ENCODE measurements at places on chromosomes 4 and X.

GRCh38 chr4:82611982-82612381 lies 50.2 kb upstream of the TMEM150C start:
- no peak for DNase-seq

DNA sequence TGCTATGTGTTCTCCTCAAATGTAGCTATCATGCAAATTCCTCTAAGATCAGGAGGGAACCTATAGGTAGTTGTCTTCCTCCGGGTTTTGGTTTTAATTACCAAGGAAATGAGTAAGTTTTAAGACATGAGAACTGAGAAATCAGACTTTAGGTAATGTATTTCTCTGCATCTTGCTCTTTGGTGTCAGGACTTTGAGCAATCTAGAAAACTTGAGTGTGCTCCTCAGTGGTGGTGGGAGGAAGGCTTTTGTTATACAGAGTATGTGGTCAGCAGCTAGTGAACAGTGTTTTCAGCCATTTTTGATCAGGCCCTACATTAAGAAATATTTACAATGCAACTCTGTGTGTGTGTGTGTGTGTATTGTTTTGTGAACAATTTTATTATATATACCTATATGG lies 224.1 kb downstream of the KLHL13 start:
- no peak for DNase-seq

- DNase-seq, result no peak
Measured at GRCh38 chrX:136781180-136781797, 557 bp upstream of the ARHGEF6 start.

DNA sequence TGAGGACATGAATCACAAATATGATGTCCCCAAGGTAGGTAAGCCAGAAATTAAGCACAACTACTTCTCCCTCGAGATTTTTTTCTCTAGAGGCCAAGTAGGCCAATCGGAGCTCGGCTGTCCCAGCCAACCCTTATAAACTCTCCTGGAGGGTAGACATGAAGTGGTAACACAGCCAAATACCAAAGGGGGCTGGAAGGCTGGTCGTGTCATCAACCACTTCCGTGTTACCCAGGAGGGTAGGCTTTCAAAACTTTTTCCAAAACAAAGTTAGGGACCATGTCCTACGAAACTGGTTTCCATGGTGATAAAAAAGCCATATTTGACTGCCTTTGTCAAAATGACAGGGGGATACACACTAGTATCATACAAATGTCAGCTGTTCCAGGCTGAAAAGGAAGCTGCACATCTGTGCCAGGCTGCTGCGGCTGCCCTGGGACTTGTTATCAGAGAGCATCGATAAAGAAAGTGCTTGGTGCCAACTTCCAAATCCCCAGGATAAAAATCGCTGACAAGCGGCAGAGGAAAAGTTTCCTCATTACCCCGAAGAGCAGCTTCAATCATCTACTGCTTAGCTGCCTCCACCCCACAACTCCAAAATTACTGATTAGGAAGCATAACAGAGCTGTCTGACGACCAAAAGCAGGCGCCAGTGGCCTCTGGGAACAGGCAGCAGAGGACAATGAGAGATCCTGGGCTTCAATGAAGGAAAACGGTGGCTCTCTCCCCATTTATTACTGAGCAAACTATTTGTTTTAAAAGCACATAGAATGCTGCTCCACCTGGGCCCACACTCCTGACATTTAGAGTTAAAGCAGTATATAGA lies 20.8 kb downstream of the BCOR start:
- DNase-seq, result no peak

DNA sequence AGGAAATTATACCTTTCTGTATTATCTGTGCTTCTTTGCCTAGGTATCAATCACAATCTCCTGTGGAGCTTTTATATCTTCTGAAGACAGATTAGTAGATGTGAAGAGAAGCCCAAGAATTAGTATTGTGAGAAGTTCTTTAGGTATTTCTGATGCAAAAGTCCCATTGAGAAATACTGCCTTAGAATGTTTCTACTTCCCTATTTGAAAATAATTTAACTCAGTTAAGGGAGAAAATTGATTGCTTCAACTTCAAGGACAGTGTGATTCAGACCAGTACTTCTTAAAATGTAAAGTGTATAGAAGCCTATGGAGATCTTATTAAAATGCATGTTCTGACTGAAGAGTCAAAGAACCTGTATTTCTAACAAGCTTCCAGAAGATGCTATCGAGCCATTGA lies 9.0 kb downstream of the EIF1AX start:
- DNase-seq, result no peak

DNA sequence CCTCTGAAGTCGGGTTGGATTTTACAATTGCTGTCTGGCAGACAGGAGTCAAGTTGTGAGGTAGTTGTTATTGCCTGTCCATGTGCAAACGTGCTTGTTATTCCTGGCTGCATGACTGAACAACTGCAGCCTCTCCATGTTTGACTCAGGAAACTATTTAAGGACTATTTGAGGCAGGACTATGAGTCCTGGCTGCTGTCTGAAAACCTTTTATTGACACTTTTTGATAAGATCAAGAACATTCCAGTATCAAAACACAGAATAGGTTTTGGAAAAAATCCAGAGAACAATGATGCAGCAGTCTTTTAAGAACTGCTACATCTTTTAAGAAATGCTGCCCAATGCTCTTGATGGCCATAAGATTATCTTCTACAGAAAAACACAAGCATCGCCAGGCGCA lies 10.0 kb upstream of the SPRY1 start:
- DNase-seq, result no peak

Data from fibroblast of skin of scalp (primary cell).